ENCODE measurements at places on chromosomes 4 and X. TPM values are rescaled to one million over a fixed set of nuclear protein-coding genes. Genes with fewer than 3 reads are reported as not detected.

GRCh38 chr4:16136311-16136710 is 52.5 kb upstream of the PROM1 start:
- DNase-seq = no peak

- DNase-seq = no peak
Observed at GRCh38 chrX:142184756-142185602, 20.1 kb downstream of the MAGEC2 start.

GRCh38 chrX:40262157-40263013 is 164.6 kb upstream of the BCOR start:
- no peak for DNase-seq

- DNase-seq = peak; percentile 36
Observed at GRCh38 chr4:40924096-40924792, 174.5 kb downstream of the NSUN7 start.

- DNase-seq = no peak
Observed at GRCh38 chr4:97139791-97140190, 1003.5 kb downstream of the STPG2 start.

DNA sequence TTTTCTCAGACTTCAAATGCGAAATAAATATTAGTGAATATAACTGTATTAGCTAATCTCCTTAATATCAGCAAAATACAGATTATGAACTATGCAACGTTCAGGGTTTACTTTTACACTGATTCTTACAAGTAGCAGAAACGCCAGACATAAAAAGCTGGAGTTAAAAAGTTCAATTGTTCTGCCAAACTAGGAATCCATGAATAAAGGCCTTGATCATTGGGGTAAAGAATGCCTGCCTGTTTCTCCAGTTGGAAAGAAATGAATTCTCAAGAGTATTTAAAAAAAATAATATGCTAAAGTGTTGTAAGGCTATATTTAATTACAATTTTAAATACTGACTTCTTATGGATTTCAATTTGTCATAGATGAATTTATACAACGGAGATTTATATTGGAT is 612.2 kb downstream of the DMD start:
- DNase-seq = no peak

GRCh38 chr4:19375136-19375804 is 876.4 kb upstream of the SLIT2 start:
- DNase-seq = no peak

Gene TENT5D
- polyA plus RNA-seq = not detected

Gene CXCL8
- polyA plus RNA-seq = 0.21 TPM

All from naive B cell (primary cell).